ENCODE measurements at places on chromosomes 3 and 15. TPM values are rescaled to one million over a fixed set of nuclear protein-coding genes. Genes with fewer than 3 reads are reported as not detected.

CHMP2B gene
- polyA plus RNA-seq: 35.4 TPM

CLSTN2 gene
- polyA plus RNA-seq: not detected

BCL2A1 gene
- polyA plus RNA-seq: 29.4 TPM

ISLR2 gene
- polyA plus RNA-seq: not detected

NEK10 gene
- not detected for polyA plus RNA-seq

AHSG gene
- polyA plus RNA-seq: not detected

GATM gene
- not detected for polyA plus RNA-seq

SKOR1 gene
- polyA plus RNA-seq: not detected

TP53BP1 gene
- polyA plus RNA-seq: 13.5 TPM

ECT2 gene
- 1.3 TPM for polyA plus RNA-seq

GOLGA8J gene
- not detected for polyA plus RNA-seq

DNA sequence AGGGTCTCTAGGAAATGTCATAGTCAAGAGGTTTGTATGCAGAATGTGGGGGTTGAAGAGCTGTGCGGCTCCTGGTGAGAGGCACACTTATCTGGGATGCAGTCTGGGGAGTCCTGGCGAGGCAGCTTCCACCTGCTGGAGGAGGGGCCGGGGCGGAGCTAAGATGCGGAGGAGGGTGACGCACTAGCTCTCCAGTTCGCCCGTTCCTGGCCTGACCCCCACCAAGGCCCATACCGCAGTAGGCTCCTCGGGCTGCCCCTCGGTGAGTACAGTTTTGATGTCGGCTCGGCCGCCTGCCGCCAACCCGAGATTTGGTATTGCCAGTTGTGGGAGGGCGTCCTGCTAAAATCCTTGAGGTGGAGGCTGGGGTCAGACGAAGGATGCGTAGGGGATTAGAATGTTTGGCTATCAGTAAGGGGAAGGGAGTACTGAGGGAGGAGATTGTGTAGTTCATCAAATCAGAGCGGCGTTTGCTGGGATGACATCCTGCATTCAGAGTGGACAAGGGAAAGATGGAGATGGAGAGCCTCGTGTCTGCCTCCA, at the start of gene SCG5:
TSS of gene SCG5 (plus strand) at position 194 of the 543 bp plus-strand sequence. CDS start 1,883 bp downstream, outside the sequence.
- no peaks in the 10 kb centered on the region for H3K4me1 ChIP-seq
- H3K4me3 ChIP-seq: no peak within 1 kb of the TSS

DNA sequence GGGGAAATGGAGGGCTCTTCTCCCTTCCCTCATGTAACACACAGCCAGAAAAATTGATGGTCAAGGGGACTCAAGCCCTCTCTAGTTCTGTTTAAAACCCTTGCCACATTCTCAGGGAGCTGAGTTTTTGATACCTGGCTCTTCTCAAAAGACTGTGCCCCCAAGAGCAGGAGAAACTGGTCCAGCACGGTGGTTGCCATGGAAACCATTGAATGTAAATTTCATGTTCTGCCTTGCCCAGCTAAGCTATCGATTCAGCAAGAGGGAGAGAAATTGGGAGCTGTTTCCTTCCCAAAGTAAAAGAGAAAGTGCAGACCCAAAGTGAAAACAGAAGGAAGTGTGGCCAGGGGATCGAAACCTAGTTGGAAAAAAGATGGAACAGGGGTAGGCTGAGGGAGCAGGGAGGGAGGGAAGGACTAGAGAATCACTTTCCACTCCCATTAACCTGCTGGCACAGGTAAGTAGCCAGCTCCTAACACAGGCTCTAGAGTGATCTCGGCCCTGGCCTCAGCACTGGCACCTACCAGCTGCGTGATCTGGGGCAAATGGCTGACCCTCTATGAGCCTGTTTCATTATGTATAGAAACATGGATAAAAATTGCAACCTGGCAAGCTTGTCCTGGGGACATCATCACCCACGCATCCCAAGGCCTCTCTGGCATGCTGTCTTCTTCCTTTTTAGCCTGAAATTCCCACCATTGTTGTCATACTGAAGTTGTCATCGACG, 140.9 kb downstream of the TPRA1 start:
- no peak overlapping the region for H3K4me3 ChIP-seq
- DNase-seq: no peak
- peaks cover 2% of the 10 kb centered on the region for H3K27me3 ChIP-seq
- H3K4me1 ChIP-seq: no peaks in the 10 kb centered on the region
- H3K36me3 ChIP-seq: no peaks in the 10 kb centered on the region
- H3K27ac ChIP-seq: no peak overlapping the region

- H3K4me3 ChIP-seq: no peak overlapping the region
- no peak for DNase-seq
- H3K4me1 ChIP-seq: no peaks in the 10 kb centered on the region
- H3K27me3 ChIP-seq: no peaks in the 10 kb centered on the region
- no peaks in the 10 kb centered on the region for H3K36me3 ChIP-seq
These were observed 15.7 kb downstream of the FAM81A start for GRCh38 chr15:59453474-59454215.

DNA sequence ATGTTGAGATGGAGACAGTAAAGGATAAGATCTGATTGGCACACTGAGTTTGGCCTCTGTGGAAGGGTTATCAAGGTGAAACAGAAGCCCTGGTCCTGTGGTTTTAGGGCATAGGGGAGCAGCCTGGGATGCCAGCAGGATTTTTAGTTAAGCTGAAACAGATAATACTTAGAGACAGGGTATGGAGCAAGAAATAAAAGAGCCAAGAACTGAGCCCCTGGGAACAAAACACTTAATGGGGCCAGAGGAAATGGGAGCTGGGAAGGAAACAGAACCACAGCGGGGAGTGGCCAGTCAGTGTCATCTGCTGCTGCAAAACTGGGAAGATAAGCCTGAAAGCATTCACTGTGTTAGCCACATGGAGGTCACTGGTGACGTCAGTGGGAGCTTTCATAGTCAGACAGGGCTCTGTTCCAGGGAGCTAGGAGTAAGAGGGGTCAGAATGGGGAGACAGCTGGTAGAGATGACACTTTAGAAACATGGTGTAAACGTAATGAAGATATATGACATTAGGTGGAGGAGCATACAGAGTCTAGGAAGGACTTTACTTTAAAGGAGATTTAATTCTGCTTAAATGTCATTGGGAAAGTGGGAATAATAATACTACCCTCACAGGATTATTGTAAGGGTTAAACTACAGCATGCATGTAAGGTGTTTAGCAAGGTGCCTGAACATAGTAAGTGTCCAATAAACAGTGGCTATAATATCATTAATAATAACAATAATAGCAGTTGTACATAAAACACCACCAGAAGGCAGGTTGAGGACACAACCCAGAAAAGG, 172.7 kb upstream of the CTNNB1 start:
- no peaks in the 10 kb centered on the region for H3K4me1 ChIP-seq
- DNase-seq: no peak
- peaks cover 2% of the 10 kb centered on the region for H3K27me3 ChIP-seq
- H3K27ac ChIP-seq: no peak overlapping the region

DNA sequence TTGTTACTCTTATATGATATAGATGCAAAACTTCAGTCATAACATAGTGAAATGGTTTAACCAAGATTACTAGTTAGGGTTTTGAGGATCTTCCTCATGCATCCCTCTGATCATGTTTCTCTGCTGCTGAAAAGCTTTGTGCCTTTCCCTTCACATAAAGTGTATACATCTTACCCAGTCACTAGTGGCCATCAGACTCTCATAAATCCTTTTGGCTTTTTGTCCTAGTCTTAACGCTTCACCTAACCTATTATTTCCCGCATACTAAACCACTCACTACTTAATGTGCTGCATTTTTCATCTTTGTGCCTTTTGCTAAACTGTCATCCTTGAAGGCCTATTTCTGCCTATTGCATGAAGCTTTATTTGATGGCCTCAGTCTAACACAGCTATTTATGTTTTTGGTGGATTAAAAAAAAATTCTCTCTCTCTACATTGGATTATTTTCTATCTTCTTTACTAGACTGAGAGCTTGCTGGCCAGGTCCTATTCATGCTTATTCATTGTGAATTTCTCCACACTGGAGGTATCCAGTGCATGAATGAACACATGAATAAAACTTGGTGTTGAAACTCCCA, 717.6 kb upstream of the GOLIM4 start:
- H3K4me1 ChIP-seq: no peaks in the 10 kb centered on the region
- no peak overlapping the region for H3K27ac ChIP-seq
- DNase-seq: no peak
- H3K4me3 ChIP-seq: no peak overlapping the region

DNA sequence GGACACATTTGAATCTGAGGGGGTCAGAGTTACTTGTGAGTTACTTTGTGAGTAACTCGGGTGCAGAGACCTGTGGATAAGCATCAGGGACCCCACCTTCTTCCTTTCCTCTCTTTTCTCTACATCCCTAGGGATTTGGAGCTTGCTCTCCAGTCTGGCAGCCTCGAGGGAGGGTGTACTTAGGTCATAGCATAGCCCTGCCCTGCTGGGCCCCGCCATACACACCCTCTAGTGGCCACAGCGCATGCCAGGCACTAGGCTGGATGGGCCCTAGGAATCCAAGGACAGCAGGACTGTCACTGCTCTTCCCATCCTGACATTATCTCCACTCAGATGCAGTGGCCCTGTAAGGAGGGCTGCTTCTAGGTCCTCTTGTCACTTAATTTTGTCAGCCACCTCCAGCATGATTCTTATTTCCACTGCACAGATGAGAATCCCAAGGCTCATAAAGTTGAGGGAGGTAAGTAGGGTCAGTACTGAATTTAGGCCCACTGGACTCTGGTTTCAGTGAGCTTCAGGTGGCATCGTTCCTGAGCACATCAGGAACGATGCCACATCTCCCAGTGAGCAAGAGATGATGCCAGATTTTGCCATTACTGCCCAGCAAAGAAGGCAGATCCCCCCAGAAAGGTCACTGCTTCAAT, 3.6 kb upstream of the SMAD6 start:
- no peak for DNase-seq
- no peaks in the 10 kb centered on the region for H3K36me3 ChIP-seq
- no peak overlapping the region for H3K4me3 ChIP-seq
- peaks cover 13% of the 10 kb centered on the region for H3K4me1 ChIP-seq
- no peak overlapping the region for H3K27ac ChIP-seq
- H3K27me3 ChIP-seq: peaks cover 7% of the 10 kb centered on the region

- peaks cover 4% of the 10 kb centered on the region for H3K4me1 ChIP-seq
- H3K27me3 ChIP-seq: no peaks in the 10 kb centered on the region
- no peak overlapping the region for H3K4me3 ChIP-seq
- DNase-seq: peak; percentile 10
- H3K27ac ChIP-seq: no peak overlapping the region
These were observed 58.3 kb downstream of the HES1 start for GRCh38 chr3:194194051-194194756.

DNA sequence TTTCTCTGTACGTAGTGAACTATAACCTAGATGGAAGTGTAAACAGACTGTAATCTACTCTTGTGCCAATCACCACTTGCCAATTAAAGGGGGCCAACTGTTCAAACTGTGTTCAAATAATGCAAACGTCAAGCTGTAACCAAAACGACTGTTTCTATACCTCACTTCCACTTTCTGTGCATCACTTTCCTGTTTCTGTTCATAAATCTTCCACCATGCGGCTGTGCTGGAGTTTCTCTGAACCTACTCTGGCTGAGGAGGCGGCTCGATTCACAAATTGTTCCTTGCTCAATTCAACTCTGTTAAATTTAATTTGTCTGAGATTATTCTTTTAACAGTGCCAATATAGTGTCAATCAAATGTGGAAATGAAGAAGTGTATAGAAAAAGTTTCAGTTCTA, 206.7 kb upstream of the TBC1D5 start:
- no peak for DNase-seq
- no peak overlapping the region for H3K4me3 ChIP-seq
- no peaks in the 10 kb centered on the region for H3K4me1 ChIP-seq
- no peak overlapping the region for H3K27ac ChIP-seq
- H3K36me3 ChIP-seq: no peaks in the 10 kb centered on the region
- no peaks in the 10 kb centered on the region for H3K27me3 ChIP-seq

DNA sequence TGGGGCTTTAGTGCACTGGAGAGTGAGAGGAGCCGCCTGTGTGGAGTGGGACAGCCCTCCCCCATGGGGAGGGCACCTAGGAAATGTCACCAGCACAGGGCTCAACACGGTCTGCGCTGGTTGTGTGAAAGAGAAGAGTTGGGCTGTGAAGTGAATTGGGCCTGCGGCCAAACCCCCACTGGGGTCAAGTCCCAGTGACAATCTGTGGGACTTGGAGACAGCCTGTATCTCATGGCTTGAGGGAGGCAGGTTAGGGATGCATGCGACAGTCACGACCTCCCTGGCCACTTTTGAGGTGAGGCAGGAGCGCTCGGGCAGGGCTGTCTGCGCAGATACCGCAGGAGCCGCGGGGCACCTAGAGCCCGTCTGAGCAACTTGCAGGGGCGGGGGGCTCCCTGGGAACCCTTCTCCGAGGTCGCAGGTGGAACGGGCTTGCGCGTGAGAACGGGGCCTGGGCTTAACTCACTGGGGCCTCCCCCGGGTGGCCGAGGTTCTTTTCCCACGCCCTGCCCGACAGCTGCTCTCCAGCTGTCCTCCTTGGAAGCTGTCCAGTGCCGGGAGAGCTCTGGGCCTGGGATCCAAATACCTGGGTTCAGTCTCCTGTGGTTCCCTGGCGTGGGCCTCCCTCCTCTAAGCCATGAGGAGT, 77.4 kb downstream of the SNRK start:
- no peak overlapping the region for H3K4me3 ChIP-seq
- H3K4me1 ChIP-seq: no peaks in the 10 kb centered on the region

DNA sequence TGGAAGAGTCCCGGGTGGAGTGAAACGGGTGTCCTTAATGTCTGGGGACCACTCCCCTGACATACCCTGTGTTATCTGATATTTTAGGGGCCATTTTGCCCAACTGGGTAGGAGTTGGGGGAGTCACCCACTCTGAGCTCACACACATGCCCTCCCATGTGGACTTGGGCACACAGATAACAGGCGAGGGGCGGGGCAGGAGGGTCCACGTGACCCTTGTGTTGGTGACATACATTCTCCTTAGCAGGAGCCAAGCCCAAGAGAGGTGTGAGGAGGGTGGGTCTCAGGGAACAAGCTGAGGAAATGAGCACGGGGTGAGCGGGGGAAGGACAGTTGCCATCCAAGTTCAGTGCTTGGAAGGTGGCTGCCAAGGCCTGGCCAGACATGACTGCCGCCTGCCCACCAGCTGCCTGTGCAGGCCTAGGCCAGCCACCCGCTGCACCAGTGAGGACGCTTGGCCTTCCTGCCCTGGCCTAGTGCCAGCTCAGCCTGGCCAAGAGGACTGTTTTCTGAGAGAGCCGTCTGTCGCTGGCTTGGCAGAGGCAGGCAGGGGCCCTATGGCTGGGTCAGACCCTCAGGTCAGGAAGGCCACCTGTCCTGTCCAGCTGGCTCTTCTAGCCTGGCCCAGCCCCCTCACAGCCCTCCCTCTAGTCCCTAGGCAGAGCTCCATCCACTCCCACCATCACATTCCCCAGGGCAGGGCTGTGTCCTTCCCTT, 31.3 kb upstream of the TMEM115 start:
- H3K27me3 ChIP-seq: no peaks in the 10 kb centered on the region
- H3K27ac ChIP-seq: no peak overlapping the region
- H3K36me3 ChIP-seq: no peaks in the 10 kb centered on the region
- no peak overlapping the region for H3K4me3 ChIP-seq

- H3K36me3 ChIP-seq: no peaks in the 10 kb centered on the region
- H3K4me1 ChIP-seq: no peaks in the 10 kb centered on the region
- no peak overlapping the region for H3K4me3 ChIP-seq
- H3K27ac ChIP-seq: no peak overlapping the region
- H3K27me3 ChIP-seq: no peaks in the 10 kb centered on the region
These were observed 21.9 kb upstream of the TSEN2 start for GRCh38 chr3:12462159-12462947.
